Uterus (tissue), 4 donors: ENCODE measurements at places on chromosomes 1 and 21. TPM values are rescaled to one million over a fixed set of nuclear protein-coding genes. Genes with fewer than 3 reads are reported as not detected.

LELP1 gene
- total RNA-seq, result not detected

C2CD2 gene
- total RNA-seq, result 37.5 TPM

RGS8 gene
- total RNA-seq, result not detected

ERRFI1 gene
- total RNA-seq, result 27.3 TPM

DR1 gene
- 83.1 TPM for total RNA-seq

KRTAP7-1 gene
- total RNA-seq, result not detected

NFIA gene
- 74.2 TPM for total RNA-seq

TRIM17 gene
- total RNA-seq, result 3.2 TPM
